ENCODE measurements at places on chromosomes 16 and 17.

DNA sequence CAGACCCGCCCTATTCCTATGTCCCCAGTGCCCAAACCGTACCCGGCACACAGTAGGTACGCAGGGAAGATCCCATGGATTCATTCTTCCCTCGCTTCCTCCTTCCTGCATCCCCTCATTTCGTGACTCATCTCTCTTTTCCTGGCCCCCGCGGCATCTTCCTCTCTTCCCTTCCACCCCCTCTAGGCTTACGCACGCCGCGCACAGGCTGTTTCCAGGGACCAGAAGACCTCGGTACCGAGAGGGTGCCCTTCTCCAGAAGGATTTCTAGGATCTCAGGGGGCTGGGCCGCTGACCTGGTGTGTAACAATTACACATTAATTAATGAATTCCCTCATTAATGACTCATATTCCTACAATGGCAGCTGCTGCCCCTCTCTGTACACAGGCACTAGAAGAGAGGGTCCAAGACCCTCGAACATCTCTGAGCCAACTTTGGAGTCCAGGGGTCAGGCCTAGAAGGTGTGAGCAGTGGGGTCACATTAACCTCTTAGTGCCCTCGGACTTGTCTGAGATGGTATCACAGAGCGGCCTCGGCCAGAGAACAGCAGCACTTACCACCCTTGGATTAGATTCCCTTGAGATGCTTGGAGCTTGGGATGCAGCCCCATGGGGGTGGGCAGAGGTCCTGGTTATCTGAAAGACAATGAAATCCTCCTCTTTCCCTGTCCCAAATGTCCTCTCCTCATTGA is 16.8 kb upstream of the PLLP start:
- no peak for DNase-seq

DNA sequence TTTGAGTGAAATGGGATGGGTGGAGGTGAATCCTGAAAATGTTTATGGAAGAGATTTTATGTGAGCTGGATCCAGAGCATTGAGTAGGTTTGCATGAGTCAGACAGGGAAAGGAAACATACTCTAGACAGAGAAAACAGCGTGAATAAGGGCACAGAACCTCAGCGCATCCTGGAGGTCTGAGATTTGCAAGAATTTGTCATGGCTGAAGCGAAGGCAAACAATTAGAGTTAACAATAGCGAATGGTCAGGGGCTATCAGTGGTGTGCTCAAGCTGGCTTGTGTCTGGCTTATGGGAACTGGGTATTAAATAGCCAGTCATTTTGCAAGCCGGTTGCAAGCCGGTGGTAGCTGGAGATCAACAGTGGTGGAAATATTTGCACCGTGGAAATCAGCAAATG is 36.4 kb downstream of the MAP2K6 start:
- DNase-seq = no peak

- no peak for DNase-seq
These were observed 195.8 kb downstream of the KCNJ2 start for GRCh38 chr17:70365091-70365583.

DNA sequence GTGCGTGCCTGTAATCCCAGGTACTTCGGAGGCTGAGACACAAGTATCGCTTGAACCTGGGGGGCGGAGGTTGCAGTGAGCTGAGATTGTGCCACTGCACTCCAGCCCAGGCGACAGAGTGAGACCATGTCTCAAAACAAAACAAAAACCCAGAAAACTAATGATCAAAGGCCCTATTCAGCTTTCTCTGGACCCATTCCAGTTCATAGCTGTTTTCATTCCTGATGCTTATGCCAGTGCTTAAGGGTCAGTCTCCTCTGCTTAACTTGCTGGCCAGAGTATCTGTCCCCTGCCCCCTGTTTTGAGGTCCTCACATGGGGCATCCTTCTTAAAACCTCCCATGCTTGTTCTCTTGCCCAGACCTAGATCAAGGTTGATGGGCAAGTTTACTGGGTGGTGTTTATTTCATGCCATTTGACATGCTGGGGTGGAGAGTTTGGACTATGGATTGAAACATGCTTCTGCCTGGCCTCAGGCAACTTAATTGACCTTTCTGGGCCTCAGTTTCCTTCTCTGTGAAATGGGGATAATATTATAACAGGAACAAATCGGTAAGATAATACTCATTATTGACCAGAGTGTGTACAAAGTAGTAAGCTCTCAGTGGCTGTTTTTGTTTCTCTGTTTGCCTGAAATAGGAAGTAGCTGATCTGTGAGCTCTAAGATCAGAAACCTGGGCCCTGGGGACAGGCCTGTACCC is 369.8 kb downstream of the CPPED1 start:
- DNase-seq = no peak

Measured in stimulated activated naive CD4-positive, alpha-beta T cell treated with Interleukin-2 at 50 U/mL for 16 hours (primary cell).